CD4-positive, alpha-beta T cell treated with Interleukin-17A for 4 hours (primary cell): ENCODE measurements at places on chromosomes 5 and 9.

DNA sequence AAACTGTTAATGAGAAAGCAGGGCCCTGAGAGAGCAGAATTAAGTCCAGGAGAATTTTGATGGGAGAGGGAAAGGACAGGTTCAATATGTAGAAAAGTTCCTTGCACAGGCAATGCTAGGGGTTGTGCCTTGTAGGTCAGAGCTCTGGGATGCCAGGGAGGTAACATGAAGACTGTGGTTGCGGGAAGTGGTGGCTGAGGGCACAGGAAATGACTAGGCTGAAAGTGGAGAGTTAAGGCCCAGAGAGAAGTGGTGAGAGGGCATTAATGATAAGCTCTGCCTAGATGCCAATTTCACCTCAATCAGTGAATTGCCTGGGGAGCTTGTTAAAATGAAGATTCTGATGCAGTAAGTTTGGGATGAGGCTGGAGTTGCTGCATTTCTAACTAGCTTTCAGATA, 31.5 kb upstream of the PPP3R2 start:
- no peak for DNase-seq

GRCh38 chr5:88887342-88887741, 4.4 kb upstream of the MEF2C start:
- no peak for DNase-seq

GRCh38 chr5:133471699-133472098, 140.6 kb downstream of the FSTL4 start:
- no peak for DNase-seq

DNA sequence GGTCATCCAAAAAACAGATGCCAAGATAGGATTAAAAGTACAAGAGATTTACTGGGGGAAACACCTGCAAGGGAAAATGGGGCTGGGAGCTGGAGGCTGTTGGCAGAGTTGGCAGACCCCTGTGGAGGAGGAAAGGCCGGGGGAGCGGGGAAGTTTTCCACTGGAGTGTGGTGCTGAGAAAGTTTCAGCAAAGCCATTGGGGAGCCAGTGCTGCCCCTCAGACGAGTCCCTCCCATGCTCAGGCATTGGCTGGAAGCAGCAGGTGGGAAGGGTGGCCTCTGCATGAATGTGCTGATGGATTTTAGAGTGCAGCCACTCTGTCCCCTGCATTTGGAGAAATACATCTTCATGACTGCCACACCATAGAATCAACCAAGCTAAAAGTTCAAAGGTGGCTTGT, 52.8 kb downstream of the TTC1 start:
- no peak for DNase-seq

DNA sequence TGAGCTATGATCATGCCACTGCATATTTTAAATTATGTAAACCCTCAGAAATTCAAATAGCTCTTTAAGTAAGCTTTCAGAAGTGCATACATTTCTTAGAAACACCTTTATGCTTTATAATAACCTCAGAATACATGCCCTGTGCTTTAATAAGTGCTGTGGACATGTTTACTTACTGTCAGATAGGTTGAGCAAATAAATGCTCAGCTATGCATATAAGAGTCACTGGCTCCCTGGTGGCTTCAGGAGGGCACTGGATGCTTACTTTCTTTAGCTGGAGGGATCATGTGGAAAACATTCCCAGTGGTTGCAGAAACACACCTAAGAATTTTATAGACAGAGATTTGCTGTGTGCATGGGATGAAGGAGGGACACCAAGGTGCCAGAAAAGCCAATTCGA, 74.4 kb downstream of the PDE6A start:
- DNase-seq: no peak

- no peak for DNase-seq
These were observed 14.2 kb upstream of the MACIR start for GRCh38 chr5:103244398-103244797.

GRCh38 chr9:116417464-116417863, 263.9 kb downstream of the PAPPA start:
- no peak for DNase-seq

GRCh38 chr5:83891261-83891660, 170.6 kb upstream of the HAPLN1 start:
- DNase-seq: no peak

- DNase-seq: peak; percentile 69
These were observed 54.9 kb downstream of the COL15A1 start for GRCh38 chr9:98998441-98999151.

DNA sequence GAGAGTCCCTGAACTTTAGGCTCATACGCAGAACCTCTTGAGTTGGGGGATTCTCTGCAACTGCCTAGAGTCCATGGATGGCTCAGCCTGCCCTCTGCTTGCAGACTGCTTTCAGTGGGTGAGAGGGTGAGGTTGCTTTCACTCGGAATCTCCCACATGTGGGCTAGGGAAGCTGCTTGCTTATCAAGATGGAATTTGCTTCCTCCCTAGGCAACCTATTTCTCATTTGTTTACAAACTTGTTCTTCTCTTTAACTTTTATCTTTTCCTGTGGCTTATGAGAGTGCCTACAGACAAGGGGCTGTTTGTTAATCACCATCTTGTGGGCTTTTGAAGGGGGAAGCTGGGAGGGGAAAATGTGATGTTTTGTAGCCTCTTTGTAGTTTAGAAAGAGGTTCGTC, 10.0 kb downstream of the TLE4 start:
- peak; percentile 53 for DNase-seq

DNA sequence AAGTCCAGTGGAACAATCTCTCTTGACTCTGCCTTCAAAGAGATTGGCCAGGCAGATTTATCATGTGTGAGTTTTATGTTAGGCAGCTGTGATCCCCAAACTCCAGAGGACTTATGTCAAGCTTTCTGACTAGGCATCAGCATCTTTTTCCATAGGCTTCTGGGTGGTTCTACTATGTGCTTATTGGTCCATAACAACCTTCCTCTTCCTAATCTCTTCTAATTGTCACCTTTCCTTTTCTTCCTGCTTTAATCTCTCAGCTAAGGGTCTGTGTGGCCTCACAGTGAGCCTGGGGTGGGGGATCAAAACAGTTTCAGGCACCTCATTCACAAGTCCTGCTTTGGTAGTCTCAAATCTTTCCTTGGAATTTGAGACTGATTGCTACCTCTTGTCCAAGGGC, 170.9 kb upstream of the CHD1 start:
- no peak for DNase-seq

- no peak for DNase-seq
These were observed 73.1 kb downstream of the FOXB2 start for GRCh38 chr9:77092536-77092935.

DNA sequence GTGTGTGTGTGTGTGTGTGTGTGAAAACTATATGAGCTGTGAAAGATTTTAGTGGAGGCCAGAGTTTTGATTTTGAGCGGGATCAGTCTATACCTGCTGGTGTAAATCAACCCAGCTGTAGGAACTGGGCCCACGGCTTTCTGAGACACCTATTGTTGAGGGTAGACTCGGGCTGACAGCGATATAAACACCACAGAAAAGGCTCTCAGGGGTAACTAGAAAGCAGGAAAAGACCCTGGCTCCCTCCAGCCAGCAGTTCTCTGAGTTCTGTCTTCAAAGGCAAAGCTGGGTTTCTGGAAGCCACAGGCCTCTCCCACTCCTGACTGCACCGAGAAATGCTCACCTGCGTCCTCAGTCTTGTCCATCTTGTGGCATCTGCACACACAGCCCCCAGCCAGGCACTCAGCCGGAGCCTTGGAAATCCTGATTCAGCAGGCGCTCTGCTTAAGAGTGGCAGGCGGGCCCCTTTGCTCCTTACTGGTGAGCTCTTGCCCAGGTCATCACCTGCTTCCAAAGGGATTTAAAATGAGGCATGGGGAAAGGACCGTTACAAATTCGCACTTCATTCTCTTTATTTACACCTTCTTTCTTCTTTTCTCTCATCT, 223.3 kb downstream of the NDUFS4 start:
- no peak for DNase-seq

DNA sequence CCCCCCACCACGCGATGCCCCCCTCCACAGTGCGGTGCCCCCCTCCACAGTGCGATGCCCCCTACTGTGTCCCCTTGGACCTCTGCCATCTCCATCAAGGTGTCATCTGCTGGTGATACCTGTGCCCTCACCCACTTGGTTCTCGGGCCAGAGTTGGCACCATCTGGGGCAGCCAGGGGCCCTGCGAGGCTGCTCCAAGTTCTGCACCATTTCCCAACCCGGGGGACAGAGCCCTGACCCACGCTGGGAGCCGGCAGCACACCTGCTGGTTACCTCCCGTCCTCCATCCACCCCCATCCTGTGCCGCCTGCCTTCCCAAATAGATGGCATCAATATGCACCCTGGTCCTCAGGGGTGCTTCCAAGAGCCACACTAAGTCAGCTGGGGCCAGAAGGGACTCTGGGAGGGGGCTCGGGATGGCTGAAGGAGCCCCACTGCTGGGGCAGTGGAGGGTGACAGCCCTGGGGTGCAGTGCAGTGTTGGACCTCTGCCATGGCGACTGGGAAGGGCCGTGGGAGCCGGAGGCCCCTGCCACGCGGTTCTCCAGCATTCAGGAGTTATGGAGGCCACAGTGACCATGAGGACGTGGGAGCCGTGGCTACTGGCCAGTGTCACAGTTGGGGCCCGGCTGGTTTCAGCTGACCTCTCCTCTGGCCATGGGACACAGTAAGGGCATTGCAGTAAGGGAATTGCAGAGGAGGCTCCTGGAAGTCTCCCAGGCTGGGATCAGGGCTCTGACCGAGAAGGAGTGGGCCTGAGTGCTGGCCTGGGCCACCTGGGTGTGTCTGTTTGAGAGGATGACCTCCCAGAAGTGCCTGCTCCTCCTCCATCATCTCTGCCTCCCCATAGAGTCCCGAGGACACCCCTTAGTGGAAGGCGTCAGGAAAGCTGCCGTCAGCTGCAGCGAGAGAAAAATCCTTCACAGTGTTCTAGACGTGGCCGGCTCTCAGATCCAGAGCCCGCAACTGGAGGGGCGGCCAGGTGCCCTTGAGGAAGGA, 44.2 kb upstream of the NOTCH1 start:
- DNase-seq: no peak

- no peak for DNase-seq
These were observed 447.9 kb upstream of the SGCD start for GRCh38 chr5:155878991-155879575.

DNA sequence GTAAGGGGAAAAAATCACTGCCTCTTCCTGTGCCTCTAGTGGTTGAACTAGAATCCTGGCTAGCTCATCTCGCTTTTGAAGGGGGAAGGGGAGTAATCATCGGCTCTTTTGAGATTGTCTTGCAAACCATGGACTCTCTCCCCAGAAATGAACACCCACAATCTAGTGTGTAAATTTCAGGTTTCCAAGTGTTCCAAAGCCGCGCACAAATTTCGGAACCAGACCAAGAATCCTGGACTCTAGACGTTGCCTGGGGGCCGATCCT, 4.9 kb upstream of the FOXE1 start:
- DNase-seq: no peak

DNA sequence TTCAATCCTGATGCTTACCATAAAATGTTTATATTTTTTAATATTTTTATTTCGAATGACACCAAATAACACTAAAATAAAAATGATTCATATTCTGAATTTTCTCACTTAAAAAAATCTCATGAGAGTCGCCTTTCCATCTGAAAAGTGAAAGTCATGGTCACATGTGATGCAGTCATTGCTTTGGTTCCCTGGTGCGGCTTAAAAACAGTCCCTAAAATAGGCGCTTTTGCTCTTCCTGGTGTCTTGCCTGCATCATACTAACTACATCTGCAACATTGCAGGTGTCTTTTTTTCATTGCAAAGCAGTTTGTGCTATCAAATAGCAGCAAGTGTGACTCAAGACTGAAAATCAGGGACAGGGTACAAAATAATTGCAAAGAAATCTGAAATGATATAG, 185.2 kb upstream of the NREP start:
- DNase-seq: no peak

DNA sequence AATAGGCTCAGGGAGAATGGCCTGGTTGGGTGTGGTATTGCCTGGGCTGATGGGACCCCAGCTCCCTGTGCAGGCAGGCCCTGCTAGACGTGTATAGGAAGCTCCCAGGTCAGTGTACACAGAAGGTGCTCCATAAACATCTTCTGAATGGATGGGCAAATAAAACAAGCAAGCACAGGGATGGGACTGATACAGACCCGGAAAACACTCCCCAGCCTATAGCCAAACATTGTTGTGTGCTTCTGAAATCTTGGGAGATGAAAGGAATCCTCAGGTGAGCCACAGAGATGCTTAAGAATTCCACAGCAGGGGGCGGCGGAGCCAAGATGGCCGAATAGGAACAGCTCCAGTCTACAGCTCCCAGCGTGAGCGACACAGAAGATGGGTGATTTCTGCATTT, 151.8 kb downstream of the ENTREP1 start:
- DNase-seq: no peak
